Left kidney (tissue), 8 donors: ENCODE measurements at places on chromosomes 4 and X. TPM values are rescaled to one million over a fixed set of nuclear protein-coding genes. Genes with fewer than 3 reads are reported as not detected.

GRCh38 chr4:115938764-115939443 is 825.5 kb upstream of the NDST4 start:
- DNase-seq, result no peak

DNA sequence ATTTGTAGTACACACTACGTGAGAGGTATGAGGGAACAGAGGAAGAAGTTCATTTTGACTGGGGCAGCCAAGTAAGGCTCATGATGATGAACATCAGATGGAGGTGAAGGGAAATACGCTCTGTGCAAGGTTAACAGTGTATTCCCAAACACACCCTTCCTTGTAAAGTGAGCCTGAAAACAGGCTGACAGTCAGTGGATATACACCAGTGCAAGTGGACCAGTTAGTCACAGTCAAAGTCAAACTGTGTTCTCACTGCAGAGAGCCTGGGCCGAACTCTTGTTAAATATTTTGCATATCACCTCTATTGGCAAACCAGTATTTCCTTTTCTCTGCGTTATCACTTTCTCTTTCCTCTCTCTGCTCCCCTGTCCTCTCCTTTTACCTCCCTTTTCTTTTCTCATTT is 23.4 kb upstream of the RHOH start:
- no peak for DNase-seq

DNA sequence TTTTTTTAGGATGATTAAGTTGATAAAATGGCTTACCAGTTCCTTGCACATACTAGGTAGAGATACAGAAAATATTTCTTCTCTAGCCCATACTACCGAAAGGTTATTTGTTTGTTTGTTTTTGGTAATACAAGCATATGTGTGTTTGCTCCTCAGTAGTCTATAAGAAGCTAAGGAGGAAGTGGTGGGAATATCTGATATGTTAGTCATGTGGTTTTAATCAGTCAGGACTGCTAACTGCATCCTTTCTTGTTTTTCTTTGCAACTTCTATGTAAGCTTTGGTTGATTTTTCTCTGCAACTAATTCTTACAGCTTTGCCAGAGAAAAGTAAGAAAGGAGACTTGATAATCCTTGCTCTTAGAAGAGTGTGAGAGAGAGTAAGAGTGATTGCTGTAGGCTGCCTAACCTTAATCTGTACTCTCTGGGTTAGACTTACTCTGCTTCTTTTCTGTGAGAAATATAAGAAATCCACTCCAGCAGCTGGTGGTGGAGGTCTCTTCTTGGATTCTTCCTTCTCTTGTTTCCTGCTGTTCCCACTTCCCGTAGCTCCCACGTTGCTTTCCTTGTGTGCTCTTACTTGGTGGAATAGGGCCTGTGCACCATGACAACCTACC is 28.3 kb downstream of the SEPTIN11 start:
- DNase-seq, result no peak

DNA sequence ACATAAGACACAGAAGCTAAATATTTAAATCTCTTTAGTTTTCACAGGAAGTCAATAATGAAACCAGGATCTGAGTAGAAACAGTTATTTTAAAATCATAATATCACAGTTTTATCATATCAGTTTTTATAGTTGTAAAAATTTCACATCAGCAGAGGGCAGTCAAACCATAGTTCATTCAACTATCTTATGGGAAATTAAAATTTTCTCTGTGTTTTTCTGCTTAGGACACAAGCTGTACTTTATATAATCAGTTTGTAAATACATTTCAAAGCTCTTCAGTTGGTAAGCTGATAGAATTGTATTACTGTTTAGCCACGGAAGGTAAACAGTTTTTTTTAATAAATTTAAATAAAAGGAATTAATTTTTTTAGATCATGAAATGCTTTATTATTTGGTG is 204.8 kb upstream of the NUDT6 start:
- no peak for DNase-seq

The PRICKLE3 gene
- 5.6 TPM for polyA plus RNA-seq

The ZNF711 gene
- 96.3 TPM for polyA plus RNA-seq
